ENCODE measurements at places on chromosomes 6 and 20.

GRCh38 chr6:121780325-121781321 is 345.2 kb downstream of the GJA1 start:
- peak; percentile 93 for DNase-seq

GRCh38 chr6:44969446-44970185 is 358.5 kb upstream of the RUNX2 start:
- peak; percentile 69 for DNase-seq

GRCh38 chr6:116512111-116512559 is 696 bp downstream of the CALHM5 start:
- DNase-seq = peak; percentile 60

DNA sequence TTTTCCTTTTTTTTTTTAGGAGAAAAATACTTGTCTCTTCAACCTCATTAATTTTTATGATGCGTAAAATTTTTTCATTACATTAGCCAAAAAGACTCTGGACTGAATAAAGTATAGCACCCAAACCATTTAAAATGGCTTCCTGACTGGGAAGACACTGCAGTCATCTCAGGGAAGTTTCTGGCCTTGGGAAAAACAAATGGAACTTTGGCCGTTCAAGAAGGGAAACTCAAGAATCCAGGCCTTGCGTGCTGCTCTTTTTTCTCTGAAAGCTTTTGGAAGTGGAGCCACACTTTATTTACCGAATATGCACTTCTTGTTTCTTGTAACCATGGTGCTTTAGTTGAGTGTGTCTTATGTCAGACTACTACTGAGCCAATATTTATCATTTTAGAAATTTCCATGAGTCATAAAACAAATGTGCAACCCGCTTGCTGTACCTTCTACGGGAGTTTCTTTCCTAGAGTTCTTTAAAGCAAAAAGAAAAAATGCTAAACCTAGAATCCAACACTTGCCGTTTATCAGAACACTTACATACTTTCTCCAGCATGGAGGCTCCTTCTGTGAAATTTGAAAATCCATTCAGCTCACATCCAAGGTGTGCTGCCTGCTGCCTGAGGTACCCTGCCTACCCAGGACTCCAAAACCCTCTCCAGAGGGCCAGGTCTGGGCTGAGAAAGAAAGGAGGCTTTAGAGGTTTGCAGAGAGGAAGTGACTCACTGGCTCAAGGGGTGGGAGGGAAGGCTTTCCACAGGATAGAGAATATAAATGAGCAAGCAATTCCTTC is 11.5 kb upstream of the DSTN start:
- DNase-seq = peak; percentile 92

- DNase-seq = no peak
These were observed 112.3 kb upstream of the SYNDIG1 start for GRCh38 chr20:24357177-24357576.

DNA sequence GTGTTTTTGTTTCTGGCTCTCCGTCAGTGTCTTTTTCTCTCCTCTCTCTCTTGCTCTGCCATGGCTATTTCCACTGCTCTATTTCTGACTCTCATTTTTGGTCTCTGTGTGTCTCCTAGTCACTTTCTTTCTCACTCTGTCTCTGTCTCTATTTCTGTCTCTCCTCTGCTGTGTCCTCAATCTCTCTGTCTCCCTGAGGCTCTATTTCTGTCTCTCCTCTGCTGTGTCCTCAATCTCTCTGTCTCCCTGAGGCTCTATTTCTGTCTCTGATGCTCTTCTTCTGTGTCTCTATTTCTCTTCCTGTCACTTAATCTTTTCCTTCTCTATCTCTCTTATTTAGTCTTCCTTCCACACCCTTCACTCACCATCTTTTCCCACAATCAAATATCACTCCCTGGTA is 8.4 kb downstream of the PRSS16 start:
- no peak for DNase-seq

Measured in iris pigment epithelial cell (primary cell).